ENCODE measurements at places on chromosomes 4 and X.

- DNase-seq, result no peak
Observed at GRCh38 chr4:8029689-8030088, 90.0 kb upstream of the AFAP1 start.

DNA sequence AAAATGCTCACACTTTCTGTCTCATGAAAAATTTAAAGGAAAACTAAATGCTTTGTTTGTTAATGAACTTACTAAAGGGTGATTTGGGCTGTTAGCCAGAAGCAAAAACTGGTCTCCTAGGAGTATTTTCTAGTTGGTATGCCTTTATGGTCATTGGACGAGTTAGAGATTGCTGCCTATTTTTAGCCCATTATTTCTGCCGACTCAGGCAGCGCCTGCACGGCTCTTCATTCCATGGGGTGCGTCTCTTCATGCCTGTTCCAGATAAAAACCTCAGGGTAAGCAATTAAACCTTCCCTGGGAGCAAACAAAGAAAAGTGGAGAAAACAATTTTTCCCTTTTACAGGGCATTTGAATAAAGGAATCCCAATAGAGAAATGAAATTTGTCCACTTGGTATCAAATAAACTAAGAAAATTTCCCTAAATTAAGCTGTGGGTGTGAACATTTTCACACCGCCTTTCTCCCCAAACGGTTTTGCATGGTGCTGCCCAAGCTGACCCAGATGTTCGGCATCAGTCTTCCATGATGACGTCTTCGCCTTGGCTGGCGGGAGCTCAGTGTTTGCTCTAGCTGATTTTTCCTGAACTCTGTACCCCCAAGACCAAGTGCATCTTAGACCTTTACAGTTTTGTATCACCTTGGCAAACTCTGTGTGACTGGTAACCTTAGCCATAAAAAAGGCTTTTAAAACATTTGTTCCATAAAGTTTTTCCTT is 61.7 kb upstream of the ADGRG2 start:
- no peak for DNase-seq

DNA sequence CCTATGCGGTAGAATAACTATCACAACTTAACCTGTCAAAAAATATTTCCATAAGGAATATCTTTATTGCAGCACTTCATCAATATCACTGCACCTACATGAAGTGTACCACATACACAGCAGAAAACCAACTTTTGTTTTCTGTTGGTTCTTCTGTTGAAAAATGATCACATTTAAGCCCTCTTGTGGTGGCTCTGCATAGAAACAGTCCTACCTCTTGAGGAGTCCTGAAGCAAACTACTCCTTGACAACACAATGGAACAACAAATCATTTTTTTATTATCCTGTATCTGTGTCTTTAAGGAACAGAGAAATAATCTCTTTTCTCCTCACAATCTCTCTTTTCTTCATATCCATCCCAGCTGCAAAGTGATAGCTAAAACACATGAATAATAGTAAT is 39.8 kb upstream of the ATOH1 start:
- DNase-seq, result peak; percentile 4

- DNase-seq, result no peak
Observed at GRCh38 chr4:89904524-89904923, 9.9 kb downstream of the MMRN1 start.

GRCh38 chr4:19187096-19187495 is 1064.6 kb upstream of the SLIT2 start:
- DNase-seq, result no peak

DNA sequence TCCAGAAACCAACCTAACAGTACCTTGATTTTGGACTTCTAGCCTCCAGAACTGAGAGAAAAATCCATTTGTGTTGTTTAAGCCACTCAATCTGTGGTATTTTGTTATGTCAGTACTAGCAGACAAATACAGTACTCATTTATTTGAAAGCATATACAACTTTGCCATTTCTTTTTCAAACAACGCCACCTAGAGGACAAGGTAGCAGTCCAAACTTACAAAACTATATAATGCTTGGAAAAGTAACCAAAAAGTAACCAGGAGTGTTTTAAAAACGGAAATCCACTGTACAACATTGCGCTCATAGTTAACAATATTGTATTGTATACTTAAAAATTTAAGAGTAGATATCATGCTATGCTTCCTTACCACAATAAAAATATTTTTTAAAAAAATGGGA is 37.0 kb upstream of the FGF13 start:
- peak; percentile 1 for DNase-seq

- no peak for DNase-seq
Observed at GRCh38 chr4:118087366-118087765, 53.1 kb downstream of the NDST3 start.

DNA sequence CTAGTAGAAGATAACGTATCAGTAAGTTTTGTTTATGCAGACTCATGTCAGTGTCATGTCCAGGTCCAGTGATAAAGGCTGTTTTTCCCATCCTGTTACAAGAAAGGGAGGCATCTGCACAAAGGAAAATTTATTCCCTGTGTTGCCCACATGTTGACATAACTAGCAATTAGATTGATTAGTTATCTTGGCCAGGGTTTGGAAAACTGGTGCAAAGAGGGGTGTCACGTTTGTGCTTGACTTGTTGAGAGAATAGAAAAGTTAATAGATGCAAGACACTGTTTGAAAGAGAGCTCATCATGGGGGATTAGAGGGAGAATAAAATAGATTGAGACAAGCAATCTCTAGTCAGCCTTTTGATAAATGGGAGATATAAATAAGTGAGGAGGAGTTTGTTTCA is 1357.0 kb upstream of the AGA start:
- no peak for DNase-seq

GRCh38 chr4:147821555-147821954 is 89.7 kb downstream of the ARHGAP10 start:
- no peak for DNase-seq

GRCh38 chr4:151649479-151649878 is 111.3 kb downstream of the GATB start:
- DNase-seq, result no peak

- DNase-seq, result no peak
Observed at GRCh38 chr4:9804918-9805317, 23.5 kb downstream of the DRD5 start.

DNA sequence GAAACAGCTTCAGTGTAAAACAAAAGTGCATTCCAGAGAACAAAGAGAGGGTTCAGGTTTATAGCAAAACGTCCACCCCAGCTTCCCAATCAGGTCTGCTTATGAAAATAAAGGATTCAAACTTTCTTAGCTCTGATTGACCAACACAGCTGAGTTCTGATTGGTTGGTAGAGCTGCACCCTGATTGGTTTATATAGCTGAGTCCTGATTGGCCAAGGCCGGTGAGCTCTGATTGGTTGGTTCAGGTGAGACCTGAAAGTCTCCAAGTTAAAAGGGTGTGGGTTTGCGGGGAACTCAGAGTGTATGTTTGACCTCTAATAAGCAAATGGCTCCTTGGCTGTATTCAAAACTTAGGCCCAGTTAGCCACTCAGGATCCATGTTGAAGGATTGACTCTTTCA is 20.9 kb downstream of the CLRN2 start:
- DNase-seq, result no peak

GRCh38 chrX:113033966-113034680 is 193.5 kb upstream of the AMOT start:
- no peak for DNase-seq

GRCh38 chrX:69365349-69365748 is 138.8 kb upstream of the NALF2 start:
- no peak for DNase-seq

- no peak for DNase-seq
Observed at GRCh38 chr4:105240037-105240436, 93.4 kb downstream of the TET2 start.

DNA sequence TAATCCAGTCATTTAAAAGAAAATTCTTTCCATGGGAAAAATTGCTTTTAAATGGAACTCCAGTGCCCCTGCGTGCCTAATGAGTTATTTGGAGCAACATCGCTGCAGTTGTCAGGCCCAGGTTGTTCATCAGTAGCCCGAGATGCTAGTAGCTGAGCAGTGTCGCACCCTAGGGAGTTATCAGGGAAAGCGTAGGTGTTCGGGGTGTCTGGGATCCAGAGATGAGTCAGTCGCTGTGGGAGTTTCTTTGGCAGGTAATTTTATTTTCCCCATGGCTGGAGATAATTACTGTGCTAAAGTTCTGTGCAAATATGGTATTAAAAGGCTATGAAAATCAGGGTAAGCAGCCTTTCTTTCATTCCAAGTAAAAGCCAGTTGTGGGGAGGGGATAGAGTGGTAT is 49.4 kb downstream of the ANXA3 start:
- no peak for DNase-seq

GRCh38 chr4:173565281-173565680 is 35.3 kb upstream of the HAND2 start:
- DNase-seq, result no peak

DNA sequence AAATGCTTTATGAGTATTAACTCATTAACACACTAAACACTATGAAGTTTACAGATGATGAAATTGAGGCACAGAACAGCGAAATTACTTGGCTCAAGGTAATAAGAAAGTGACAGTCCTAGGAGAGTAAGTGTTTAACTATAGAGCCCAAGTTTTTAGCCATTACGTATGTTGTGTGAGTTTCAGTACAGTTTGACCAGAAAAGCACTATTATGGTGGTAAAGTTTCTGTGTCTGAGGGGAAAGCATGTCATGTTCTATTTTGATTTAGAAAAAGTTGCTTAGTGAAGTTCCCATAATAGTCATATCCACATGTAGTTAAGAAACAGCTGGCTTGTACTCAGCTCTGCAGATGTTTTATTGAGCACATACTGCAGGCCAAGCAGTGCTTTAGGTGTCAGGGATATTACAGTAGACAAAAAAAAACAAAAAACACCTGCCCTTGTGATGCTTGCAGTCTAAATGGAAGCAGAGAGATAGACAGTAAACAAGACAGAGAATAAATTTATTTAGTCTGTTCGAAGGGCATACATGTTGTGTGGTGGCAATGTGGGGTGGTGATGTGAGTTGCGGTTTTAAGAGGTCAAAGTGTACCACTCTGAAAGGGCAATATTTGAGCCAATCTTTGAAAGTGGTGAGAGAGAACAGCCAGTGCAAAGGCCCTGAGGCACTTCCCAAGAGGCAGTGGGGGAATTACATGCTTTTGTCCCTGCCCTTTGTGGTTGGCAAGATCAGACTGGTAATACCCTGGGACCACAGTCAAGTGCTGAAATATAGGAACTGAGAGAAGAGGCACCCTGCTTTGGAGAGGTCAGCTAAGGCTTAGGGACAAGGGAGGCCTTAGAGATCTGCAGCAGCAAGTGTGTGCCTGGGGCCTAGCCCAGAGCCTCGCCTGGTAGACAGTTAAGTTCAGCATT is 6.2 kb downstream of the TMEM131L start:
- DNase-seq, result no peak

GRCh38 chr4:176342384-176342783 is 22.6 kb downstream of the SPCS3 start:
- no peak for DNase-seq

DNA sequence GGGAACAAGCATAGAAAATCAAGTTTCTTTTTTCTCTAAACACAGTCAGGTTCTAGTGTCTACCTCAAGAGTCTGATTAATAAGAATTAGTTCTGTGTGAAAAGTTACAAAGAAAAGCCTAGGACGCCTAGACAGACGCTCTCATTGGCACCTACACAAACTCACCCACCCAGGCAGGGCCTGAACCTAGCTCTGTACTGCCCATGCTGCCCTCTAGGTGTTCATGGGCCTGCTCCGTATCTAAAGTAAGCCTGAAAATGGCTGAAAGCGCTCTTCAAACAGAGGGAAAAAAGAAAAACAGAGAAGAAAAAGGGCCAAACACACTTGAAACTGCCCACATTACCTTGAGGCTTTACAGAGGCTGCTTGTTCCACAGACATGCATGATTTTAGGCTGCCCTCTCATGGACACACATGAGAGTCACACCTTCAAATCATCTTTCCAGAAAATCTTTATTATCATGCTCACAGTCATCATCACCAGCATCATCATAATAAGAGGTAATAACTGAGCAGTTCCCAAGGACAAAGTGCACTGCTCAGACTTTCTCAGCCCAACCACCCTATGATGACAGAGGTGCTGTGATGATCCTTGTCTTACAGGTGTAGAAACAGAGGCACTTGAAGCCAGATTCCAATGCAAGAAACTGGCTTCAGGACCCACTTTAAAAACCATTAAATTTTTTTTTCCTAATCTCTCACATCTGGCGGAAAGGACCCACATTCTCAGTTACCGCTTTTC is 49.6 kb downstream of the MAP7D2 start:
- peak; percentile 5 for DNase-seq

DNA sequence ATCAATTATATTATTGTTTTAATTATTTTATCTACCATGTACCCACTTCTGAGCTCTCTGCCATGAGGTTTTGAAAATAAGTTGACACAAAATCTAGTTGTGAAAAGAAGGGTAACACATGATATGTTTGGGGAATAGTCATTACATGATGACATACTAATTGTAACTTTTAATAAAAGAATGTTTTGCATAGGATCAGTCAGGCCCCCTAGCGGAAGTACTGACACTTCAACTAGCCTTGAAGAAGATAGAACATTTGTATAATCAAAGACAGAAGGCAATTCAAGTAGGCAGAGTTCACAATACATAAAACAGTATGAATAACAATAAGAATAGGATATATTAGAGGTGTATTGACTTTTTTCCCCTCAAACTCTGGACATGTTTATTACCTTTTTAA is 1191.0 kb upstream of the AGA start:
- peak; percentile 1 for DNase-seq

DNA sequence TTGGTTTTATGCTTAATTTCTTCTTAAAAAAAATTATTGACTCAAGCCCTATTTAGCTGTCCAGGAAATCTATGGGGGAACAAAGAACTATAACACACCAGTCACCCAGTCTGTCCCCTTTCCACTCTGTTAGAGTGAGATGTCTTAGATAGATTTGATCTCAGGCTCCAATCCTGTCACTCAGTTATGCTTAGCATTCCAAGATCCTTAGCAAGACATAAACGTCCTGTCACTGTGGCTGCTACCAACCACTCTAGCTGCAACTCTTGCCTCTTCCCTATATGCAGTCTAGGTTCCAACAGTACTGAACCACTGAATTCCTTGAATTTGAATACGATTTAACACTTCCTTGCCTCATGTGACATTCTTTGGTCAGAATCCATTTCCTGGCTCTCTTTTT is 241.9 kb upstream of the NWD2 start:
- no peak for DNase-seq

DNA sequence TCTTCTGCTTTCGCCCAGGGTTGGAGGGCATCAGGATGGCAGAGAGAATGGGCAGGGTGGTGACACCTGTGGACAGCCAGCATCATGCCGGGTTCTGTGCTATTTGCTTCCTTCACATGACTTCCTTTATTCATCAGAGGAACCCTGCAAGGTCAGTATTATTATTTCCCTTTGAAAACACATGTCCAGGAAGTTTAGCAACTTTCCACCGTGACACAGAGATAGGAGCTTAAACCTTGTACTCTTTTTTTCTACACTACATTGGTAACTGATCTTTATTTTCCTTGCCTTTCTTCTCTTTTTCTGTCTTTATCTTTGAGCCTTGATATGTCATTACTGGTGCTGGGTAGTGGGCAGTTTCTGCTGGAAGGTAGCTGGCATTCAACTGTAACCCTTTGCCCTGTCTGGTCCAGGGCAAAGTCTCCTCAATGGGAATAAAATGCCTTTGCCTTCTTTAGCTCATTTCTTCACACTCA is 5.0 kb upstream of the MGST2 start:
- DNase-seq, result peak; percentile 82

GRCh38 chrX:17824980-17825379 is 36.1 kb downstream of the RAI2 start:
- DNase-seq, result no peak

GRCh38 chrX:108033890-108034289 is 11.0 kb upstream of the VSIG1 start:
- DNase-seq, result no peak
